Endothelial cell (in vitro differentiated cells): ENCODE measurements at places on chromosomes 3 and 15.

DNA sequence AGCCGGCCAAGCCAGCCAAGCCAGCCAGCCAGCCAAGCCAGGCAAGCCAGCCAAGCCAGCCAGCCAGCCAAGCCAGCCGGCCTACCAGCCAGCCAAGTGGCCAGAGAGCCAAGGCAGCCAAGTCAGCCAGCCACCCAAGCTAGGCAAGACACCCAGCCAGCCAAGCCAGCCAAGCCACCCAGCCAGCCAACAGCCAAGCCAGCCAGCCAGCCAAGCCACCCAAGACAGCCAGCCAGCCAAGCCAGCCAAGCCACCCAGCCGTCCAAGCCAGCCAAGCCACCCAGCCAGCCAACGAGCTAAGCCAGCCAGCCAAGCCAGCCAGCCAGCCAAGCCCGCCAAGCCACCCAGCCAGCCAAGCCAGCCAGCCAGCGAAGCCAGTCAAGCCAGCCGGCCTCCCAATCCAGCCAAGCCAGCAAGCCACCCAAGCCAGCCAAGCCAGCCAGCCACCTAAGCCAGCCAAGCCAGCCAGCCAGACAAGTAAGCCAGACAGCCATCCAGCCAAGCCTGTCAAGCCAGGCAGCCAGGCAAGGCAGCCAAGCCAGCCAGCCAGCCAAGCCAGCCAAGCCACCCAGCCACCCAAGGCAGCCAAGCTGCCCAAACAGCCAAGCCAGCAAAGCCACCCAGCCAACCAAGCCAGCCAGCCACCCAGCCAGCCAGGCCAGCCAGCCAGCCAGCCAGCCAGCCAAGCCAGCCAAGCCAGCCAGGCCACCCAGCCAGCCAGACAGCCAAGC is 200.5 kb downstream of the GOLGA6L6 start:
- peak; percentile 41 for DNase-seq

- DNase-seq: peak; percentile 46
Observed at GRCh38 chr15:22811640-22812039, 25.2 kb downstream of the NIPA1 start.

GRCh38 chr3:111998636-111999483 is at the start of gene TAGLN3:
TSS of gene TAGLN3 (plus strand) at chr3:111998922. CDS start at chr3:111999423, 501 bp downstream.
- peak; percentile 26 for DNase-seq

DNA sequence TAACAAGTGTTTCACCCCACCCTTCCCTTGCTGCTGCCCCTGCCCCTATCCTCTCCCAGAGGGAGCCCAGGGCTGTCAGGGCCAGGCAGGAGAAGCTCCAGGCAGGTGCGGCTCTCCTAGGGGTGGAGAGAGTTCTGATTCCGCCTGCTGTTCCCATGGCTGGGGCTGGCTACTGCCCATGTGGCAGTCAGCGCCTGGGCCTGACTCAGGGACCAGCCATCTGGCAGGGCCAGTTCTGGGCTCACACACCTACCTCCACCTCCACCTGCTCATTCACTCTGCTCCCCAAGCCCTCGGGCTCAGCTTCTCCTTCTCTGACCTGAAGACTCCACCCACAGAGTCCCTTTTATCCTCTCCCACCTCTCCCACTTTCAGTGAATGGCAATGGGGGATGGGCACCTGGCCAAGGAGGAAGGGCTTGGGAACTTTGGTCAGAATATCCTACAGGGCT is 23.4 kb downstream of the AMOTL2 start:
- no peak for DNase-seq

DNA sequence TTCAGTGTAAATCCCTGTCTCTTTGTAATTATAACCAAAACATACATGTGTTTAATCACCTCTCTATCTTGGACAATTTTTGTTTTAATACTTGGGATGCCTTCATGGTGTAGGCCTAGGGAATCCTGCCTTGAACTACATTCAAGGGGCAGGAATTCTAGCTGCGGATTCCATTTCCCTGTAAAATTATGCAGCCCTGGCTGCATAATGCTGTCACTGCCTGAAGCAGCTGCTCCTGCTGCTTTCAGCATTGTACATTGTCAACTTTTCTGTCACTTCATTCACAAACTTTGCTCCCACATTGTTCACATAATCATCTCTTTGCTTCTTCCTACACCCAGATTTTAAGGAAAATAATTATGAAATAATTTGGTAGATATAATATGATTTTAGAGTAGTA is 638.7 kb downstream of the RBMS3 start:
- DNase-seq: no peak

- no peak for DNase-seq
Observed at GRCh38 chr15:39426552-39427532, 154.0 kb upstream of the THBS1 start.

GRCh38 chr15:58459045-58459444 is 27.3 kb downstream of the LIPC start:
- no peak for DNase-seq

DNA sequence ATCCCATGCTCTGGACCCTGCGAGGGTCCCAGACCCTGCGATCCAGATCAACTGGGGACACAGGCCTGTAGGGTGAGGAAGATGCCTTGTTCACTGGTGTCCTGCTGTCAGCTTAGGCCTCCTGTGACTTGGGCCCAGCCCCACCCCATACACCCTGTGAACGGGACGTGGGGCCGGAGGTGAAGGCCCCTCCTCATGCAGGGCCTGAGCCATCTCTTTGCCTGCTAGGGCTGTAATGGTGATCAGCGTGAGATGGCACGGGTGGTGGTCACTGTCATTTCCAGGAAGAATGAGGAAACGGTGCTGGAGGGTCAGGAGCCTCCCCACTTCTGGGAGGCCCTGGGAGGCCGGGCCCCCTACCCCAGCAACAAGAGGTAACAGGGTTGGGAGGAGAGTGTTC is 12.4 kb downstream of the VILL start:
- DNase-seq: no peak

- no peak for DNase-seq
Observed at GRCh38 chr3:156760333-156760732, 65.8 kb upstream of the LEKR1 start.

- DNase-seq: peak; percentile 9
Observed at GRCh38 chr3:157087780-157088600, 72.0 kb downstream of the CCNL1 start.

DNA sequence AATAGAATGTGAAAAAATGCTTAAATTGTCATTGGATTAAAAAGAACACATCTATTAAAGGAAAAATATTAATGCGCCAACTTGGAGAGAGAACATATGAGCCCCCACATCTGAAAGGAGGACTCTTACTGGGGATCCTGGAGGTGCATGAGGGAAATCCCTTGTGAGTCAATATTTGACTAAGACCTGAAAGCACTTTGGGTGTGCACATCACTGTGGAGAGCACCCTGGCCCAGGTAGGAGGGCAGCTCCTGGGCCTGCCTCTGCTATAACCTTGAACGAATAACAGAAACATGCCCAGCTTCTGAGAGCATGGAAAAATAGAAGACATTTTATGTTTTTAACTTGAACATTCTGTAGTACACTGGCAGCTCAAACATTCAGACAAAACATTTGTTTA is 199.8 kb downstream of the GAP43 start:
- DNase-seq: no peak

- DNase-seq: no peak
Observed at GRCh38 chr3:187969581-187969950, 184.4 kb upstream of the LPP start.

DNA sequence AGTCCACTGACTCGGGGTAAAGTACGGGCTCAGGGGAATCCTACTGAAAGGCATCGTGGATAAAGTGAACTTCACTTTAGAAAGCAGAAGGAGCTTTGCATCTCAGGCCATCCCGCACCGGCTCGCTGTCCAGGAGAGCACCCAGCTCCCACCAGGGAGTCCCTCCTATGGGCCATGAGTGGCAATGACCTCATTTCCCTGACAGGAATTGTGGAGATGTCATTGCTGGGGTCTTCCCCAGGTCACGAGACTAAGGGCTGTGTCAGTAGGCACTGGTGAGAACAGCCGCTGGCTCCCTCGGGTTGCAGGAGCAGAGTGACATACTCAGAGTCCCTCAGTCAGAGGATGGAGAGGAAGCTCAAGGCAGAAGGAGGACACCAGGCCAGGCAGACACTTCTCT is 97.3 kb downstream of the XXYLT1 start:
- no peak for DNase-seq

DNA sequence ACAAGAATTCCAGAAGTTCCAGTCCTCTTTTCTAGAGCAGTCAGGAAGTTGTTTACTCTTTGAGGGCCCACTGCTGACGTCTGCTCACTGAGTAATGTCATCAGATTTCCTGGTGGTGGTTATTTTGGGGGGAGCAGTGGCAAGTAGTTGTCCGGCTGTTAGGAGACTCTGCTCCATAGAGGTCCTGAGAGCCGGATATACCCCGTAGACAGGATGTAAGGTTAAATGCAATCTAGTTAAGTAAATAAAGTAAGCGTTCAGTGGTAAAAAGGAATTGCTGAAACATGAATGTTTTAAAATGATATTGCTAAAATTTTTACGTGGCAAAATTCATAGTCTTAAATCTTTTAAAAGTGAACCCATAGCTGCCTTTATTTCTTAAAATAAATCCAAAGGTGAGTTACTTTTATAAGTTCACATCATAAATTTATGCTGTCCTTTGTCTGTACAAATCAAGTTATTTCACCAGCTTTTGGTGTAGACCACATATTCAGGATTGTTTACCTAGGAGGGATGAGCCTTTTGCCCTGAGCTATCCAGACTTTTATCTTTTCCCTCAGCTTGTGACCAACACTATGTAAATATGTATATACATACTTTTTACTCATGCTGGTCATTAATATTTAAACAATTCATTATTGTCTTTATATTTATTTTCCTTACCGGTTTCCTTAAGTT is 65.8 kb downstream of the PDE8A start:
- DNase-seq: peak; percentile 62

DNA sequence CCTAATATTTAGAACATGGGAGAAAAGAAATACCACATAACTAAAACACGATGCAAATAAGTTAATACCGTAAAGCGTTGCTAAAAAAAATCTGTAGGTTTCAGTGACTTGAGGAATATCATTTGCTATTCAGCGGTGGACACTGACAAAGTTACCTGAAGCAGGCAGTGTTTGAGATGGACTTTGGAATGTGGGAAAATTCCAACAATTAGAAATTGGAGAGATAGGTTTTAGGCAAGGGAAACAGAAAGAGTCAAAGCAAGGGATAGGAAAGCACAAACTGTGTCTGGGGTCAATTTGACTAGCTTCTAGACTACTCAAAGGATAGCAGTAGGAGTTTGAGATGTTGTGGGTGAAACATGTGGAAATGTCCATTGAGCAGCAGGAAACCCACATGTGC is 173.0 kb downstream of the TIGIT start:
- DNase-seq: no peak

- DNase-seq: no peak
Observed at GRCh38 chr3:3666664-3667063, 132.6 kb upstream of the LRRN1 start.

GRCh38 chr3:122358703-122359032 is 24.4 kb downstream of the MIX23 start:
- no peak for DNase-seq

DNA sequence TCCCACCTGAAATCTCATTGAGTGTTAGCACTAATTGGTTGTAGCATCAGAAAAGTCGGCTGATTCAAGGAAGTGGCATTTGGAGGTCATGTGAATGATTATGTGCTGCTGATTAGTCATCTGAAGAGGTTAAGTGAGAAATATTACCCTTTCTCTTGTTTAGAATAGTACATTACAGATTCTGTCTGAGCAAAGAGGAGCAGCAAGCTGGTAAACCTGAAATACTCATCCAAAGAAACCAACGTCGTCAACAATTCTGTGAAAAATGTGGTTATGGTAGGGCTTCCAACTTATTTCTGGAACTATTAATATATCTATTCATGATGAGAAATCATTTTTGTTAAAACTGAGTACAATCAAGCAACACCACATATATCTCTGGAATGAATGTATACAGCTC is 1024.9 kb downstream of the TUSC7 start:
- DNase-seq: no peak

- DNase-seq: no peak
Observed at GRCh38 chr15:45343258-45343860, 35.0 kb downstream of the GATM start.

DNA sequence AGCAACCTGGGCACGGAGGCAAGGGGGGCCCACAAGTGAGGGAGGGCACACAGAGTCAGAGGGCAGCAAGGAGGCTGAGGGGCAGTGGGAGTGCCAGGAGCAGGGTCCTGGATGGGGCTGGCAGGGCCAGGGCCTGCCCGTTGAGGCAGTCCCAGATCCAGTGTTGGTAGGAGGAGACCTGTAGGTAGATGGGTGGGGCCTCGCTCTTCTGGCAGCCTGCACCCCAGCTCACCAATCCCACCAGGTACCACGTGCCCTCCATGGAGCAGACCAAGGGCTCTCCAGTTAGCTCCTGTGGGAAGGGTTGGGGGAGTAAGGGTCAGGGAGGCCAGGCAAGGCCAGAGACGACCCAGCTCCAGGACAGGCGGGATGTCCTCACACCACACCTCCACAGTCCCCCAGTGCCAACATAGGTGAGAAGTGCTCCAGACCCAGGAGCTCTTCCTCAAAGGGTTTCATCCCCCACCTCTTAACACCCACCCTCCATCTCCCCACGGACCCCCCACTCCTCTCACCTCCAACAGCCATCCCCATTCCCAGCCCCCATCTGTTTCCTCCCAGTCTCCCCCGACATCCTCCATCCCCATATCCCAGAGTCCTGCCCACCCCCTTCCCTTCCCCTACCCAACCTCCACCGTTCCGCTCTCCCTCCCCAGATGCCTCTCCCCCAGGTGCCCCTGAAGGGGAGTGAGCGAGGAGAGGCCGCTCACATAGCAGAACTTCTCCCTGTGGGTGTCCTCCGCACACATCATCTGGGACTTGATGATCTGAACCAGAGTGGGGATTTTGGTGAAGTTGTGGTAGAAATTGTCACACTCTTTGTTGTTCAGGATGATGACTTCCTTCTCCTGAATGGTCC is 5.2 kb downstream of the PRSS50 start:
- DNase-seq: no peak

GRCh38 chr15:55791551-55792400 is 48.8 kb upstream of the PRTG start:
- no peak for DNase-seq

DNA sequence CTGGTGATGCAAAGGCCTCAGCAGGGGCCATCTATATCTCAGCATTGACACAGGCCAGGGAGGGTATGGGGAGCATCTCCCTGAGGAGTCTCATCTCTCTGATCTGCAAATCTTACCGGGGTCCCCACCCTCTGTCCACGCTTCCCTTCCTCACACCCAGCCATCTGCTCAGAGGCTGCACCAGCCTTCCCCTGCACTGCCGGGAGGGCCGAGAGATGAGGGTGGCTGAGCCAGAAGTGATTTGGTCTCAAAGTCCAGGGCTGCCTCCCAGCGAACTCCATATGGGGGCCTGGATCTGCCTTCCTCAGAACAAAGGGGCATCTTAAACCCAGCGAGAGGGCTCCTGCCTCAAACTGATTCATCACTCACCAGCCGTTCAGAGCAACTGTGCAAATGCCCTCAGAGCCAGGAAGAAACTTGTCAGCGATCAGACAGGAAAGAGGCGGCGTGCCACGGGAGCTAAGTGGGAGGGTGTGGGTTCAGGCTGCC is 4.6 kb downstream of the IGDCC3 start:
- DNase-seq: no peak

GRCh38 chr15:93124126-93124525 is 35.1 kb upstream of the RGMA start:
- DNase-seq: no peak

- DNase-seq: no peak
Observed at GRCh38 chr3:33187368-33187634, 31.3 kb downstream of the SUSD5 start.

- DNase-seq: no peak
Observed at GRCh38 chr3:3553236-3553635, 246.0 kb upstream of the LRRN1 start.
